Natural killer cell (primary cell): ENCODE measurements at places on chromosomes 6 and 20. TPM values are rescaled to one million over a fixed set of nuclear protein-coding genes. Genes with fewer than 3 reads are reported as not detected.

The JARID2 gene
- 60.5 TPM for total RNA-seq

The KHDC1L gene
- 0.45 TPM for total RNA-seq

- no peak for DNase-seq
Measured at GRCh38 chr20:43306837-43307236, 117.1 kb upstream of the PTPRT start.

GRCh38 chr6:43878127-43878634 lies 108.2 kb downstream of the VEGFA start:
- no peak for DNase-seq

DNA sequence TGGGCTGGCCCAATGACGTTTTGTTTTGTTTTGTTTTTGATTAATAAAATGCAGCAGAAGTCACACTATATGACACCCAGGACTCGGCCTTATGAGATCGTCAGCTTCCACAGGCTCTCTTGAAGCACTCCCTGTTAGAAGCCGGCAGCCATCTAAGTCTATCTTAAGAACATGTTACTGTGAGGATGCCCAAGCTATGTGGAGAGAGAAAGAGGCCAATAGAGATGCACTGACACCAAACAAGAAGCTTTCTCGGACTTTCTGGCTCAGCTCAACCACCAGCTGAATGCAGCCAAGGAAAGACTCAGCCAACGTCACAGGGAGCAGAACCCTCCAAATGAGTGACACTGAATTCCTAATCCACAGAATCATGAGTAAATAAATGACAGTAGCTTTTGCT lies 14.0 kb downstream of the SGK1 start:
- no peak for DNase-seq

- no peak for DNase-seq
Measured at GRCh38 chr6:154981079-154981870, 13.8 kb upstream of the TIAM2 start.

The ATP6V1G2 gene
- total RNA-seq = 1.0 TPM

The USP49 gene
- total RNA-seq = 6.4 TPM

The TAGAP gene
- 178 TPM for total RNA-seq

The CCDC170 gene
- total RNA-seq = 0.96 TPM
